GM03348 (cell line): ENCODE measurements at places on chromosomes 6 and 20.

GRCh38 chr6:126720304-126720703 lies 380.4 kb downstream of the CENPW start:
- no peak for DNase-seq

- DNase-seq: peak; percentile 64
Measured at GRCh38 chr6:133973109-133973971, 20.3 kb downstream of the TBPL1 start.

DNA sequence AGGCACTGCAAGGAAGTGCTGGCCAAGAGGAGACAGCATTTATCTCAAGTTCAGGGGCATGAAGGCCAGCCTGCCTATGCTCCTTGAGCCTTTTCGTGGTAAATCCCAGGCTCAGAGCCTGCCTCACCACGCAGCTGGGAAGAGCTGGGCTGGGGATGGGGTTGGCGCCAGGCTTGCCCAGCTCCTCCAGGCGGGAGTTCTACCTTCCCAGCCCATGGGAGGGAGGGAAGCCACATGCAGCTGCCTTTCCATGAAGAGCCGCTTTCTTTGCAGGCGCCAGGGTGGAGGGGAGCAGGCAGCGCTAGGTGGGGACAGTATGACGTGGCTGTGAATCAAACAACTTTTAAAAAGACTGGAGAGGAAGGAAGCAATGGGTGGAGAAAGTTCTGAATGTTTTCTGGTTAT lies 19.5 kb upstream of the SIRT5 start:
- peak; percentile 64 for DNase-seq

- no peak for DNase-seq
Measured at GRCh38 chr6:38266921-38267354, 372.8 kb downstream of the BTBD9 start.

DNA sequence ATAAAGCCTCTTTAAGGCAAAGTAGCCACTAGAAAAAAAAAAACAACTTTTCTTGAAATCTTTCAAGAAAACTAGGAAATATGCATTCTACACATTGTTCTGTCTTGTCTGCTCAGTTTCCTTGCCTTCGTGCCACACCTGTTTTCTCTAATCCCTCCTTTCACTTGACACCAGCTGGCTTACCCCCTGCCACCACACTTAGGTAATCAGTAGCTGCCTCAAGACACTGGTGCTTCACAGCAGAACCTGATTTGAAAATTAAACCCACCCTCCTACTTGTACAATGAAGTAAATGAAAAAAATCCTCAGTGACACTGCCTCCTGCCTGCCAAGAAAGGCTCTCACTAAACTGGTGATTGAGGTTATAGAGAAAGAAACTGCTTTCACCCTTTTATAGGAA lies 45.8 kb upstream of the SCML4 start:
- DNase-seq: no peak

GRCh38 chr20:41734506-41734945 lies 116.3 kb upstream of the CHD6 start:
- peak; percentile 75 for DNase-seq

- no peak for DNase-seq
Measured at GRCh38 chr6:38420207-38420606, 219.5 kb downstream of the BTBD9 start.

DNA sequence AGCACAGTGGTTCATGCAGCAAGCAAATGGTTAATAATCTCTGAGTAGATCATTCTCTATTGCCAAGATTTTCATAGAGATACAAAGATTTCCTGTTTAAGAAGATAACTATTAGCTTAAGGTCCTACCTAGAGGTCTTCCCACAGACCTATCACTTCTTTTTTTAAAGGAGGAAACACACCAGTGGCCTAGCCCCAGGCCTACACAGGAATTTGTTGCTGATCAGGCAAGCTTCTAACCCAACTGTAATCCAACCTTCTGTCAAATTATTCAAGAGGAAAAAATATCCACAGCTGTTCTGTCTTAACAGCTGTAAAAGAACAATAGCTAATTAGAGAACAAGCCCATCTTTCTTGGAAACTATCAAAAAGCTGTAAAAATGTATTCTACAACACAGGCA lies 332.8 kb downstream of the BTBD9 start:
- no peak for DNase-seq
